Activated gamma-delta T cell treated with Interleukin-2 at 50 U/mL for 16 hours (primary cell): ENCODE measurements at places on chromosomes 7 and 10.

GRCh38 chr10:92181575-92181974 is 109.3 kb downstream of the CPEB3 start:
- DNase-seq: no peak

GRCh38 chr10:129950676-129951075 is 13.4 kb downstream of the EBF3 start:
- DNase-seq: no peak

DNA sequence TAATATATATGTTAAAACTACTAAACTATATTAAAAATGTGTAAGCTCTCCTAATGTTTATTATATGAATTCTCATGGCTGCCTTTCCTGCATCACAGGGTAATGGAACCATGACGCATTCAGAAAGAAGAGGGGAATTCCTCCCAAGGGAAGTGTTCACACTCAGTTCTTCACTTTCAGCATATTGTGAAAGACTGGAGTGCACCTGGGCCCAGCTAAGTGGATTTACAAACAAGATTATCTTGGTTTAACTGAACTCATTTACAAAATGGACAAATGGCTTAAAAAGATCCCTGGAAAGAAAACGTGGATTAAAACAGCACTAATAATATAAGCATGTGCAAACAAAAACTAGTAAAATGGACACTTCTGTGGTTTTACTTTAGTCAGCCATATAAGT is 149.8 kb downstream of the DOCK4 start:
- no peak for DNase-seq

DNA sequence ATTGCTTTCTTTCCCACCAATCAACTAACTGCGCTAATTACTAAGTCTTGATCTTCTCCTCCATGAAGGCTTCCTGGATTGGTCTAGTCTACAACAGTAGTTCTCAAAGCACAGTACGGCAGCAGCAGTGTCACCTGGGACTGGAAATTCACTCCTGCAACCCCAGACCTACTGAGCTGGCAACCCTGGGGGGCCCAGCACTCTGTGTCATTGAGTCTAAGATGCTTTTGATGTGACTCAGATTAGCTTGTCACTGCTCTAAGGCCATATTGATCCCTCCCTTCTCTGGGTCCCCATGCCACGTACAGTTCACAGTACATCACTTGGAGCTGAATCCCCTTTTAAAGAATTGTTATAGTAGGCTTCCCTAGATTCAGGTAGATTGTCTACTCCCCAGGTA is 65.7 kb upstream of the KMT2C start:
- DNase-seq: no peak

GRCh38 chr7:33824911-33825459 is 80.4 kb upstream of the BMPER start:
- DNase-seq: no peak

- no peak for DNase-seq
These were observed 95.7 kb downstream of the BUB3 start for GRCh38 chr10:123249894-123250293.

DNA sequence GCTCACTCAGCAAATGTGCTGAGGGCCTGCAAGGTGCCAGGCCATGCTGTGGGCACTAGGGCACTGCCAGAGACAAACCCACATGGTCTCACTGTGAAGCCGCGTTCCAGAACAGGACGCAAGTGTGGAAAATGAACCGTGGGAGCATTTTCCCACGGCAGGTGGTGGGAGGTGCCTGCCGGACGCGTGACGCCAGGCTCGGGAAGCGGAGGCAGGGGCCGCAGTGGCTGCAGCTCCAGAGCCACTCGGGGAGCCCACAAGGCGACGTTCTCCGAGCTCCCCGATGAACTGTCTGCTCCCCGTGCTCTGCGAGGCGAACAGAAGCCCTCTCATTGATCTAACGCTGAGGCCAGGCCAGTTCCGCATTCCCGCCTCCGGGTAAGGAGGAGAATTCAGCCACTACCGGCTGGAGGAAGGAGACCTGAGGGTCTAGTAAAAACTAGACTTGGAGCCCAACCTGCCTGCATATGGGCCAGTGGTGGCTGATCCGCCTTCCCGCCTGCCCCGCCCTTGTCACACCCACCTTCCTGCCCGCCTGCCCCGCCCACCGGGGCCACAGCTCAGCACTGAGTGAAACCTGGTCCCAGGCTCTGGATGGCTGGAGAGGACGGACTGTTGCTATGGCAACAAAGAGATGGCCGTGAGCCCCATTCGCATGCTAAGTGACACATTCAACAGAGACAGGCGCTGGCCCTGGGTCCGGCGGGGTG is 13.1 kb downstream of the ADGRA1 start:
- DNase-seq: no peak

DNA sequence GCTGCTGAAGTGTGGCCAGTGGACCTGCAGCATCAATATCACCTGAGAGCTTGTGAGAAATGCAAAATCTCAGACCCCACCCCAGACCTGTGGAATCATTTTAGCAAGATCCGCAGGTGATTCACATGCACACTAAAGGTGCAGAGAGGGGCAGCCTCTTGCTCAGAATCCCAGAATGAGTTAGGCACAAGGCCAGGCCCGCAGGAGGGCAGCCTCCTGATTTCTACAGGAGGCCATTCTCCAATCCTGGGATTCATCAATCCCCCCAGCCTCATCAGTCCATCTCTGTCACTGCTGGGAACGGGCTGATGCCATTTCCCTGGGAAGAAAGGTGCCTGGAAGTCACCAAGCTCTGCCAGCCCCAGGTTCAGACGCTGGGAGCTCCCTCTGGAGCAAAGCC is 63.0 kb upstream of the GPR26 start:
- DNase-seq: no peak

GRCh38 chr10:45557275-45557905 is 115.2 kb downstream of the ZFAND4 start:
- DNase-seq: peak; percentile 11

GRCh38 chr7:26321435-26321834 is 29.8 kb downstream of the SNX10 start:
- DNase-seq: no peak

DNA sequence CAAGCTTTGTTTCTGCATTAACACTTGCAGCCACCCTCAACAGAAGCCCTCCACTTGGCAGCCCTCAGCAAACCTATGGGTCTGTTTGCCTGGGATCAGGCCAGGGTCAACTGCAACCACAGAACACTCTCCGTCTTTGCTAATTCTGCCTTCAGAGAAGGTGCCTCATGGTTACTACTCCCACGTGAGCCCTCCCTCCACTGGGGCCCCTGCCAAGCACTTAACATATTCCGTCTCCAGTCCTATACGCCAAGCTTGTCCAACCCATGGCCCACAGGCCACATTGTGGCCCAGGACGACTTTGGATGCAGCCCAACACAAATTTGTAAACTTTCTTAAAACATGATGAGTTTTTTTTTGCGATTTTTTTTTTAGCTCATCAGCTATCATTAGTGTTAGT is 54.7 kb downstream of the HSPA12A start:
- no peak for DNase-seq

DNA sequence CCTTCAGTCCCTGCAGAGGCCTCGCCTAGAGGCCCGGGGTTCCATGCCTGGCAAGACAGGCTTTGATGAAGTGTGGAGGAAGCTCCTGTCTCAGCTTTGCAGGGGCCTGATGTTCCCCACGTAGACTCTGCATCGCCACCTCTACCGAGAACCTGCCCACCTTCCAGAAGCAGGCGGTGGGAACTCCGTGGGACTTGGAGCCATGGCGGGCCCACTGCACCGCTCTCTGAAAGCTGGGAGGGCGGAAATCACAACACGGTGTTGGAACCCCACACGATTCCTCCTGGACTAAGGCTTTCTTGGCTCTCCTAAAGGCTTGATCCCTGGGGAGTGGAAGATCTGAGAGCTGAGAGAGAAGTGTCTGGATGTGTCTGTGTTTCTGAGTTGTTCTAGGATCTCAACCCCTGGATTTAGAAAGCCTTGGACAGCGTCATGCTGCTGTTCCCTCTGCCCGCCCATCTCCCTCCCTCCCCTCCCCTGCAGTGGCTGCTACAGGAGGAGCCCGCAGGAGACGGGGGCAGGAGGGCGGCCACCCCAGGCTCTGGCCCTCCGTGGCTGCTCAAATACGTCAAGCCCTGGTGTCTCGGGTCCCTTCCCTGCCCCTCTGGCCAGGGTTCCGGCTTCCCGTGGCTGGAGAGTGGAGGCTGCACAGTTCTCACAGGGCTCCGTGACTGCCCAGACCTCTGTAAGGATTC is 79.7 kb downstream of the VIPR2 start:
- DNase-seq: no peak
